CD4-positive, alpha-beta memory T cell (primary cell): ENCODE measurements at places on chromosomes 3 and 15.

GRCh38 chr3:124653797-124654469 lies 76.3 kb upstream of the UMPS start:
- DNase-seq = no peak

GRCh38 chr15:36161771-36162212 lies 417.6 kb upstream of the CDIN1 start:
- no peak for DNase-seq

DNA sequence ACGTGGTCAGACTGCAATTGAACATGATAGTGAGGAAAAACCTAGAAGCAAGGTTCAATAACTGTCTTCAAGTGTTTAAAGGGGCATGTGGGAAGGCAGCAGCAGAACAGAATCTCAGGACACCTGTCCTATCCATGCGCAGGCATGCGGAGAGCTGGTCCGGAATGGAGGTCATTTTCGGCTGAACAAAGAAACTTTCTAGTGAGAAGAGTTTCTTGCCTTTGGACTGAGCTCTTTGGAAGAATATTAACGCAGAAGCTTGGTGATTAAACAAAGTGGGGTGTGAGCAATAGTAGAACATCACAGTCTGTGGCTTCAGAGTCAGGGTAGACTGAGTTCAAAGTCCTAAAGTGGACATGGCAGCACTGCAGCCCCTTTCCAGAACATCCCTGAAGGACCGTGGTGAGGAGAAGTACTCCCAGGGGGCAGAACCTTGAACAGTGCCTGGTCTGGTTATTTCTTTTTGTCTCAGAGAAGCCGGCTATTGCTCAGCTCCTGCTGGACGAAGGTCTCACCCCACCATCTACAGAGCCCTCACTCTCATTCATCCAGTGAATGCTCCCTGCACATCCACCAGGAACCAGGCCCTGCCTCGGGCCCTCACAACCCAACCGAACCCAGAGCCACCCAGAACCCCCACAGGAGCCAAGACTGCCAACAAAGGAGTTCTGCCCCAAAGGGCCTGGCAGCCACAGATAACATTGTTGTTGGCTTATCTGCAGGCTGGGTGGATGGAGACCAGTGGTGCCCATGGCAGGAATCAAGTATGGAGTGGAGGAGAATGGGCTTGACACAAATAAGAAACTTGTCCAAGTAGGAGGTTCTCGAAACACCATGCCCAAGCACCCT lies 2.8 kb upstream of the SSUH2 start:
- DNase-seq = no peak

DNA sequence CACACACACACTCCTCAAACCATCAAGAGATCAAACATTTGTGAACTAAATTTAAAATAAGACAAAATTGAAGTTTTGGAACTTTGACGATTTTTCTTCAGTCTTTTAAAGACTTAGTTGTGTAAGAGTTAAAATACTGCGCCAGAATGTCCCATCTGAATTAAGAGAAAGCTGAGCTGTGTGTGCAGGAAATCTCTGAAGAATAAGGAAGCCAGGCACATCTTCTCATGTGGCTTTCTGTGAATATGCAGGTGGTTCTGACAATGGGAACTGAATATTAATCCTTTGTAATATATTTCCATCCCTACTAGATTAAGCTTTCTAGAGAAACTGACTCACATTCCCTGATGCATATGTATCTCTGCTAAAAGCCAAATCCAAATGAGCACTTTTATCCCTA lies 60.1 kb upstream of the ICE2 start:
- no peak for DNase-seq

DNA sequence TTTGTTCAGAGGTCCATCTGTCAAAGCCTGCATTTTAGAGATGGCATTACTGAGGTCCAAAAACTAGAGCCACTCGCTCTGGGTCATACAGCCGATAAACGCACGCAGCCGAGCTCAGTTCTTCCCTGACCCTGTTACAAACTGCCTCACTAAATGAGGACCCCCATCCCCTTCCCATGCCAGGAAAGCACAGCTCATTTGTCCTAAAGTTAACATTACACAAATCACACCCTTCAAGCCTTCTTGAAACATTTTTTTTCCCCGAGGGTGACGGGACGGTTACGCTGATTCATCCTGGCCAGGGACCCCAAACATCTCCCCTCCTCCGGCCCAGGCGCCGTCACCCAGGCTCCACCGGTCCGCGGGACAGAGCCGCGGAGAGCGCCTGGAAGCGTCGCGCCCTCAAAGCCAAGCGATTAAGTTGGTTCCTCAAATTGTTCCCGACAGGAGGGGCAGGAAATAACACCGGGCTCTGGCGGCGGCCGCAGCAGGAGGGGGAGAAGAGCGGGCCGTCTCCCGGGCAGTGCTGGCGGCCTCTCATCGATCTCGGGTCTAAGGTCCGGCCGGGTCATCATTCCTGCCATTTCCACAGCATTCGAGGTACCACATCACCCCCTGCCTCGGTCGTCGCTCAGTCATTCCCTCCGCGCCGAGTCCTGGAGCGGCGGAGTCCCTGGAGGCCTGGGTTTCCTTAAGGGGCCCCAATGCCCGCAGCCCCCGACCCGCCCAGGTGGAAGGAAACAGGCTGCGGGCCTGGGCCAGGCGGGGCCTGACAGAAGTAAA lies 619 bp upstream of the CMTM8 start:
- no peak for DNase-seq

DNA sequence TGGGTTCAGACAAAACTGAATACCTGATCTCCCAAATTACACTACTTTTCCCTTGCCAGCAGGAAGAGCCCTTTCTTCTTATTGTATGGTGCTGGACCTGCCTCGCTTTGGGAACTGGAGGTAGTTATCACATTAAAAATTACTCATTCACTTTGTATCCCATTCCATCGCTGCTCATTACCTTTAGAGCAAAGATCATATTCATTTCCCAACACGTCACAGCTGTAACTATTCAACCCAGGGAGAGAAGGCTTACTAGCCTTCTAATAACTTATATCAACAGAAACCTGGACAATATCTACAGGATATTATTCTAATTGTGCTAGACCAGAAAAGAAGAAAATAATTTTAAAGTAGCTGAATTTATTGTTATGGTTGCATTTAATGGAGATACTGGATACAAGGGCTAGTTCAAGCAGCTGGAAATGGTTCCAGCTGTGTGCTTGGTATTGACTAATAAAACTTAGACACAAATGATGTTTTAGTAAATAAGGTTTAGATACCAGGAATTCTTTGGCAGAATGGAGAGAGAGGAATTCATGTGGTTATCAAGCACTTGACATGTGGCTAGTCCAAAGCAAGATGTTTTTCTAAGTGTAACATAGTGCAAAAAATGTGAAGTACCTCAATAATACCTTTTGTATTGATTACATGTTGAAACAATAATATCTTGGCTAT lies 656.3 kb downstream of the ROBO1 start:
- DNase-seq = no peak

- DNase-seq = no peak
Observed at GRCh38 chr3:86175051-86175536, 815.9 kb downstream of the VGLL3 start.

DNA sequence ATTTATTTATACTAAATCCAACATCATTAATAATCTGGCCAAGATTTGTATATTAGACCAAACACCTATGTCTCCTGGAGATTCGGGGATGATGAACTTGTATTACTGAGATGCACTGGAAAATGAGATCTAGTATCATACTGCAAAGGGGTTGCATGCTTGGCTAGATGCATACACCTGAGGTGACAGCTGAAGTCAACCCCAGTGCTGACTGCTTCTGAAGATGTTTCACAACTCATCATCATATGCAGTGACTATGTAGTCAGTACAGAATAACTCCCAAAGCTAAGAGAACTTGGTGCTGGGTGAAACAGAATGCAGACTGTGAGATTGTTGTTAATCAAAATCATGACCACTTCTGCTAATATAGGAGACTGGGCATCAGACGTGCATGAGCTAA lies 1114.2 kb downstream of the NSUN3 start:
- no peak for DNase-seq

DNA sequence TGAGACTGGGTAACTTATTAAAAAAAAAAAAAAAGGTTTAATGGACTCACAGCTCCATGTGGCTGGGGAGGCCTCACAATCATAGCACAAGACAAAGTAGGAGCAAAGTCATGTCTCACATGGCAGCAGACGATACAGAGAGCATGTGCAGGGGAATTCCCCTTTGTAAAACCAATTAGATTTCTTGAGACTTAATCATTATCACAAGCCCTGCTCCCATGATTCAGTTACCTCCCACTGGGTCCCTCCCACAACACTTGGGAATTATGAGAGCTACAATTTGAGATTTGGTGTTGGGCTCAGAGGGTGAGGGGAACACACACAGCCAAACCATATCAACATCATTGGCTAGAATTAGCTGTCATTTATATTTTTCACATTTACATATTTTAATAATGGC lies 221.0 kb downstream of the RSRC1 start:
- no peak for DNase-seq

GRCh38 chr3:168828014-168828413 lies 732.3 kb upstream of the GOLIM4 start:
- DNase-seq = no peak

- DNase-seq = no peak
Observed at GRCh38 chr3:123388811-123389627, 59.9 kb downstream of the ADCY5 start.
